Caudate nucleus (tissue), 63 donors: ENCODE measurements at places on chromosomes 7 and 10.

DNA sequence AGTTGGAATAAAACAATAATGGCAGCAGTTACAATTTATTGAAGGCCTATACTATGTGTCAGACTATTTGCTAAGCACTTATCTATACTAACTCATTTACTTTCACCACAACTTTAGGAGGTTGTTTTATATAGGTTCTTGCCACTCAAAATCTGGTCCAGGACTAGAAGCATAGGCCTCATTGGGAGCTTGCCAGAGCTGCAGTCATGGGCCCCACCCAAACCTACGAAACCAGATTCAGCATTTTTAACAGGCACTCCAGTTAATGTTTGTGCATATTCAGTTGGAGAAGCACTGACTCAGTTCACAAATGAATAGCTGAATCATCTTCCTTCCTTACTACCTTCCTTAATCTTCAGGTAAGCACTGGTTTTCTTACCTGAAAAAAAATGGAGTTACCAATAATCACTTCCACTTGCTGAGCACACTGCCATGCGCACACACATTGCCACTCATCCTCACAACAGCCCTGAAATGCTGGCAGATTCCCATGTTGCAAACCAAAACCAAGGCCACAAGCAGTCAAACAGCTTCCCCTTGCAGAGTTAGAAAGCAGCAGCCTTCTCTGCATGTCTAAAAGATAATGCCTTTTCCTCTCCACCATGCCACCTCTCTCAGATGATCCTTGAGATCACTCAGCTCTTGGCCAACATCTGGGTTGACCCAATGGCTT lies 122.4 kb downstream of the SLC16A9 start:
- no peak for DNase-seq

GRCh38 chr10:470339-471003 lies 219.0 kb downstream of the DIP2C start:
- no peak for DNase-seq

DNA sequence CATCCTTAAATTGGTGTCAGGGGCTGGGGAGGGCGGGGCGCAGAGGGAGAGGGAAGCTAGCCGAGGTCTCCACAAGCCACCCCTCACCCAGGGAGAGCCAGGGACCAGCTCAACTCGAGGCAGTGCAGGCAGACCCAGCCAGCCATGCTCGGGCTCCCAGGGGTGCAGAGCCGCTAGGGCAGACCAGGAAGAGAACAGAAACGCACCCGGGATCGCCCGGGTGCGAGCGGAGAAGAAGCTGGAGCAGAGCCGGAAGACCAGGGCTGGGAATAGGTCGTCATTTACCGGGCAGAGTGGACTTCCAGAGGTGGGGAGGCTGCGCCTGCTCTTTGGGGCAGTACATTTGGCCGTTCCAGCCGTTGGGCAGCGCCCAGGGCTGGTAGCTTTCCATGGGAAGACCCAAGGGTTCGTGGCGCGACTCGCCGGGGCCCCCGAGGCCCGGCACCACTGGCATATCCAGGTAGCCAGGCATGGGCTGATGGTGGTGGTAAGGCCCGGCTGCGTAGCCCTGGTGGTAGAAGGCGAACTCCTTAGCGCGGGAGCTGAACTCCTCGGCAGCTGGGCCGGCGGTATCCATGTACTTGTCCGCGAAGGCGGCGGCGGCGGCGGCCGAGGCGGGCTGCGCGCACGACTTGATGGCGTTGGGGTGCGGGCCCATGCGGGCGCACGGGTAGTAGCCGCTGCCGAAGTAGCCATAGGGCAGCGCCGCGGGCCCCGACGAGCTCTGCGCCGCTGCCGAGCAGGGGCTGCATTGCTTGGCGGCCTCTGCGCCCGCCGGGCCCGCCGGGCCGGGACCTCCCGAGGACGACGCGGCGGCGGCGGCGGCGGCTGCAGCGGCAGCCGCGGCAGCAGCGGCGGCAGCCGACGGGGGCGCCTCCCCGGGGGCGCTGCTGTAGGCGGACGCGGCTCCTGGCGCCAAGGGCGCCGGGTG lies 755 bp downstream of the HOXA13 start:
- DNase-seq = no peak

DNA sequence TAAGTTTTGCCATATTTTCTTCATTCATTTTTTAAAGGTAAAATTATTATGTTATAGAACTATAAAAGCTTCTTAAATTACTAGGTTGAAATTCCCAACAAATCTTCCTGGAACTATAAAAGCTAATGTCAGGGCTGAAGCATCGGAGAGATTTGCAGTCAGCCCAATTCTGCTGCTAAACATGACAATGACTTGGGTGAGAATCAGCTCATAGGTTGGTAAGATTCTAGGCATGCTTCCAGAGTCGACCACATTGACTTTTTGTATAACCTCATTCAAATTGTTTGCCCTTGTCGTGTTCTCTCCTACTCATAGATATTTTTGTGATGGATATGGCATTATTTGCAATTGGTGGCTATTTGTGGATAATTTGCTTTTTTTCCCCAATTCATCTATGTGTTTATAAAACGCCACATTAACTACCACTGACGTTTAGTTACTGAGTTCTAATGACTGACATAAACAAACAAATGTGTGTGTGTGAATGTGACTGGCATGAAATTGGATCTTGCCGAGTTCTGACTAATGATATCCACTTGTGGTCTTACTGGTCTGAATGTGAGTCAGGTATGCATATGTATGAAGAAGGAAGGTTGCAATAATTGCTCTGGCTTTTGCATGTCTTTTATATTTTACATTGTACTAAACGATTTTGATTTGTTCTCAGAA lies 579.8 kb downstream of the PARD3 start:
- no peak for DNase-seq

- DNase-seq = peak; percentile 89
Measured at GRCh38 chr7:5702876-5703571, 78.4 kb downstream of the RNF216 start.

DNA sequence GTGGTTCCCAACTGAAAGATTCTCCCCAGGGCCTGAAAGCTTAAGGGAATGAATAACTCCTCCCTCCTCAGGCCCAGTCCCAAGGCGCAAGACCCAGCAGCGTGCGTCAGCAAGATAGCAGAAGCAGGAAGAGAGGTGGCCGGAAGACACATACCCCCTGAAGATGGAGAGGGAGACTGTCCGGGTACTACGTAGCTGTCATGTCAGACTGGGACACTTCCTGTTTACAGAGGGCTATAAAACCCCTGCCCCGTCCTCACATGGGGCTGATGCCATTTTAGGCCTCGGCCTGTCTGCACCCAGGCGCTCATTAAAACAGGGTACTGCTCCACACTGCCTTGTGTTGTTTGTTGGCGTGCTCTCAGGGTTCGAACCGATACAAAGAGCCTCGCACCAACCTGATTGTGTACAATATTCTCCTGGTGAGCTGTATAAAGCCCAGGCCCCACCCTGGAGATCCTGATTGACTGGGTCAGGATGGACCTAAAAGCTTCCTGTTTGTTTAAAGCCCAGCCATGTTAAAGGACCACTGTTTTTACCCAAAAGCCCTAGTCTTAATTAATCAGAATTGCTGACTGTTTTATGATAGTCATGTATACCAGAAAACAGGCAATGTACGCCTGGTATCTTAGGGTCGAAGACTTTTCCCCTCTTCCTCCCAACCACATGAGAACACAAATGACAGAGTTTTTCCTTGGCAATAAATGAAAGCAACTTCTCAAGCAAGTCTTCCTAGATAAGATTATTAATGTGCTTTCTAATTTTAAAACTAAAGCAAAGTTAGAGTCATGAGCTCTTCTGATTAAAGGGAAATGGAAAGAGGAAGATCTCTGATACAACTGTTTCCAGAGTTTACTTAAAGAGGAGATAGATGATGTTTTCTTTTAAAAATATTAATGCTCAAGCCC lies 251.5 kb downstream of the DOCK4 start:
- peak; percentile 14 for DNase-seq

GRCh38 chr7:2795906-2796305 lies 48.2 kb downstream of the GNA12 start:
- DNase-seq = no peak

- DNase-seq = peak; percentile 18
Measured at GRCh38 chr10:128268015-128268722, 141.9 kb upstream of the MKI67 start.

GRCh38 chr7:69696054-69696591 lies 97.8 kb downstream of the AUTS2 start:
- DNase-seq = no peak

- DNase-seq = no peak
Measured at GRCh38 chr7:73723813-73724212, 4.3 kb upstream of the STX1A start.

DNA sequence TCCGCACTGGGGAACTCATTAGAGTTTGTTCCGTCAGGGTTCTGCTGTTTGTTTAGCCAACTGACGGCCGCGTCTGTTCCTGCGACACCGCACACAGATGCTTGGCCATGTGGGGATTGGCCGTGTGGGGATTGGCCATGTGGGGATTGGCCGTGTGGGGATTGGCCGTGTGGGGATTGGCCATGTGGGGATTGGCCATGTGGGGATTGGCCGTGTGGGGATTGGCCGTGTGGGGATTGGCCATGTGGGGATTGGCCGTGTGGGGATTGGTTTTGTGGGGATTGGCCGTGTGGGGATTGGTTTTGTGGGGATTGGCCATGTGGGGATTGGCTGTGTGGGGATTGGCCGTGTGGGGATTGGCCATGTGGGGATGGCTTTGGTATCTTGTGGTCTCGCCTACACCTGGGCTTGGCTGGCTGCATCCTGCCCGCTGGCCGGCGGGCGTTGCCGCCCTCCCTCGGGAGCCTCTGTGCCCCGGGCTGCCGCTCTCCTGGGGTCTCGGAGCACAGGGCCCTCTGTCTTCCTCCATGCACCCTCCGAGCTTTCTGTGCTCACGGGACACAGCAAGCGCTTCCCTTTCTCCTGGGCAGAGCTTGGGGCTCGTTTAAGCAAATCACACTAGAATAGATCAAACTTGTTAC lies 62.5 kb downstream of the NKX6-2 start:
- DNase-seq = no peak

DNA sequence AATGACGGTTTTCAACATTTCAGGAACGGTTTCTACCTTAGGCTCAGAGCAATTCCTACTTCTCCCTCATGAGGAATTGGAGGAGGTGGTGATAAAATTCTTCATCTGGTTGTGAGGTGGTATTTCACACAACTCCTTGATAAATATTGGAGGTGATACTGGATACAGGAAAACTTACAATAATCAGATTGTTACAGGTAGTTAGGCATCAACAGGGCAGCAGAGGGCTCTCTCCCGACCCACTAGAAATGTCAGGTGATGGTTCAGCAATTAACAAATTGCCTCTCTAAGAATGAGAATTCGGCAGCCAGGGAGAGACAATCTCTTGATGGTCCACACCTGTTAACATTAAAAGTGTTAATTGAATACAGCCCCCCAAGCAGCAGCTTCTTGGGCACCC lies 22.6 kb downstream of the ZNF786 start:
- no peak for DNase-seq

DNA sequence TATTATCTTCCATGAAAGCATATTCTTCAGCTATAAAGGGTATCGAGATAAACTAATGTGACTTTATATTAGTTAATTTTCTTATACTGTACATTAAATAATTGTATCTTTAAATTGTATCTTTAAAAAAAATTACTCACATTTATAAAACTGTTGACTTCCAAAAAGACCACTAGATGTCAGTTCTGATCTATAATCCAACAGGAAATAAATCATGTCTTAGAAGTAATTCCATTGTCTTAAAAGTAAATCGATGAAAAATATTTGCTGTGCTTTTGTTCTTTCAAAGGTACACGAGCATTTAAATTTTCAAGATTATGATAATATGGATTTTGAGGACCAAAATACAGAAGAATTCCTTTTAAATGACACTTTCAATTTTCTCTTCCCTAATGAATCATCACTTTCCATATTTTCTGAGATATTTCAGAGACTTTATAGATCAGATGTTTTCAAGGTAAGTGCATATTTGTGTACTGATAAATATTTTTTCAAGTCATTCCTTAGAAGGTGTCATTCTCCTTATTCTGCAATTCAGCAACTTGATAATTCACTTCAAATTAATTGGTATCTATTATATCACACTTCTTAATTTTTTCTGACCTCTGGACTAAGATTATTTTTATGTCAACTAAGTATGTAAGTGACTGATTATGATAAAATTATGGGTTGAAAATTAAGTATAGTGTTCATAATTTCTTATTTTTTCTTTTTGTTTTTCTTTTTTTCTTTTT lies 138.5 kb downstream of the CPED1 start:
- no peak for DNase-seq

- DNase-seq = no peak
Measured at GRCh38 chr7:86598721-86599120, 45.0 kb upstream of the GRM3 start.

DNA sequence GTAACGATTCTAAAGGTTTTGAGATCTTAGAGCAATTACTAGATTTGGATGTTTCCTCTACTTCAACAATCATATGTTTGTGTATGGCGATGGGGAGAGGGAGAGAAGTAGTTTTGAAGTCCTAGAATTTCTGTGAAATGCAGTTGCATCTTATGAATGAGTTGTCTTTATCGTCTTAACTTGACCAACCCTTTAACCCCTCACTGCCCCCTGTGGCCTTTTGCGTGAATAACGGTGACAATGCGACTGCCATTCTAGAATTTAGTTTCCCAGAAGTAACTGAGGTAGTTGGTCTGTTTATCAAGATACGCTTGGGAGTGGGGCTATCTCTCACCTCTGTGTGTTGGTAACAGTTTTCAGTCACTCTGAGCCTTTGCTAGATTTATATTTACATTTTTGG lies 204.6 kb downstream of the HDAC9 start:
- no peak for DNase-seq

DNA sequence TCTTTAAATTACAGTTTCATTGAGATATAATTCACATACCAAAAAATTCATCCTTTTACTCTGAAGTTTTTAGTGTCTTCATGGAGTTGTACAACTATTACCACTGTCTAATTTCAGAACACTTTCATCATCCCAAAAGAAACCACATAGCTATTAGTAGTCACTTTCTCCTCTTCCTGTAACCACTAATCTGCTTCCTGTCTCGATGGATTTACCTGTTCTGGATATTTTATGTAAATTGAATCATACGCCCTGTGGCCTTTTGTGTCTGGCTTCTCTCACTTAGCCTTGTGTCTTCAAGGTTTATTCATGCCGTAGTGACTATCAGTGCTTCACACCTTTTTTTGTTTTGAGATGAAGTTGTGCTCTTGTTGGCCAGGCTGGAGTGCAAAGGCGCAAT lies 135.5 kb downstream of the DOCK1 start:
- no peak for DNase-seq

- no peak for DNase-seq
Measured at GRCh38 chr10:104109908-104110662, 11.9 kb upstream of the SFR1 start.

DNA sequence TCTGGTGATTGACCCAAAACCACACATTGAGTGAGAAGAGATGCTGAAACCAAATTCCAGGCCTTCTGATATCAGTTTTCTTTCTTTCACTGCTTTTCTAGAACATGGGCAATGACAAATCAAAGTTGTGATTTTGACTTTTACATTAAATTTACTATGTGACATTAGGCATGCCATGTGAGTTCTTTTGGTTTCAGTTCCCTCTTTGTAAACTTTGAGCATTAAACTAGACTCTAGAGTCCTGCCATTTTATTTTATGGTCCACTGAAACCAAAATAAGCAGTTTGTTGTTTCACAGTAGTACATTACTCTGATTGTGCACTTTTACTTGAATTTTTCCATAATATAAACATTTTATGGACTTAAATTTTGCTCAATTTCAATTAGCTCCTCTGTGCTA lies 381.1 kb upstream of the SEMA3D start:
- no peak for DNase-seq

- no peak for DNase-seq
Measured at GRCh38 chr7:12291870-12292269, 80.8 kb downstream of the TMEM106B start.
